ENCODE measurements at places on chromosomes 6 and 20. TPM values are rescaled to one million over a fixed set of nuclear protein-coding genes. Genes with fewer than 3 reads are reported as not detected.
A peak's percentile ranks its signal among the peaks of the same experiment; 100 is the strongest.

DNA sequence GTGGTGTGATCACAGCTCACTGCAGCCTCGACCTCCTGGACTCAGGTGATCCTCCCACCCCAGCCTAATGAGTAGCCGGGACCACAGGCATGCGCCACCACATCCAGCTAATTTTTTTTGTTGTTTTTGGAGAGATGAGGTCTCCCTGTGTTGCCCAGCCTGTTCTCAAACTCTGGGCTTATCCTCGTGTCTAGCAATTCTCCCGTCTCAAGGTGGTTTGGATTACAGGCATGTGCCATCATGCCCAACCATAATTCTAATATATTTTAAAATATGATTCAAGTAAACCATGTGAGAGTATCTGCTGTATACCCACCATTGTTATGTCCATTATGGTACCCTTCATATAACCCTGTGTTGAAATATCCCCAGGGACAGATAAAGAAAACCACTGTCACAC lies 60.3 kb upstream of the C20orf144 start:
- no peaks in the 10 kb centered on the region for H3K27me3 ChIP-seq
- DNase-seq: no peak
- no peak overlapping the region for H3K4me3 ChIP-seq
- no peak overlapping the region for H3K27ac ChIP-seq
- H3K4me1 ChIP-seq: peaks cover 4% of the 10 kb centered on the region

DNA sequence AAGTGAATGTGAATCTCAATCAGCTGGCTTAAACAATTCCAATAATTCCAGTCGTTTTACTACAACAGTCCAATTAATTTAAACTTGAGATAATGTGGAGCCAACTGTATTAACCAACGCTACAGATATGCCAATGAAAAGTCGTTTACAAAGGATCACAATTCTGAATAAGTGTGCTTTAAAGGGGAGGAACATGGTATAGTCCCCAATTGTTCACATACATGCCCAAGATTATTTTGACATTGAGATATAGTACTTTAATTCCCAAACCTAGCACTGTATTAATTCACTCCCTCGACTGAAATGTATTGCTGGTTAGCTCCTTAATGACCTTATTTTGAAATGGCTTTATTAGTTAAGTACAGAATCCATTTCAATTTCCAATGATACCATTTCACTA lies 2.5 kb downstream of the AKIRIN2 start:
- peak overlapping the region; percentile 80 for H3K4me3 ChIP-seq
- H3K36me3 ChIP-seq: peaks cover 3% of the 10 kb centered on the region

DNA sequence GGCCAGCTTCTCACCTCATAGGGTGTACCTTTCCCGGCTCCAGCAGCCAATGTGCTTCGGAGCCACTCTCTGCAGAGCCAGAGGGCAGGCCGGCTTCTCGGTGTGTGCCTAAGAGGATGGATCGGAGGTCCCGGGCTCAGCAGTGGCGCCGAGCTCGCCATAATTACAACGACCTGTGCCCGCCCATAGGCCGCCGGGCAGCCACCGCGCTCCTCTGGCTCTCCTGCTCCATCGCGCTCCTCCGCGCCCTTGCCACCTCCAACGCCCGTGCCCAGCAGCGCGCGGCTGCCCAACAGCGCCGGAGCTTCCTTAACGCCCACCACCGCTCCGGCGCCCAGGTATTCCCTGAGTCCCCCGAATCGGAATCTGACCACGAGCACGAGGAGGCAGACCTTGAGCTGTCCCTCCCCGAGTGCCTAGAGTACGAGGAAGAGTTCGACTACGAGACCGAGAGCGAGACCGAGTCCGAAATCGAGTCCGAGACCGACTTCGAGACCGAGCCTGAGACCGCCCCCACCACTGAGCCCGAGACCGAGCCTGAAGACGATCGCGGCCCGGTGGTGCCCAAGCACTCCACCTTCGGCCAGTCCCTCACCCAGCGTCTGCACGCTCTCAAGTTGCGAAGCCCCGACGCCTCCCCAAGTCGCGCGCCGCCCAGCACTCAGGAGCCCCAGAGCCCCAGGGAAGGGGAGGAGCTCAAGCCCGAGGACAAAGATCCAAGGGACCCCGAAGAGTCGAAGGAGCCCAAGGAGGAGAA lies 10.5 kb downstream of the GNAS-AS1 start:
- H3K4me1 ChIP-seq: no peaks in the 10 kb centered on the region
- no peak overlapping the region for H3K4me3 ChIP-seq
- H3K27me3 ChIP-seq: no peaks in the 10 kb centered on the region
- H3K27ac ChIP-seq: no peak overlapping the region
- no peaks in the 10 kb centered on the region for H3K36me3 ChIP-seq

GRCh38 chr6:38192011-38192410 lies 372.5 kb downstream of the ZFAND3 start:
- no peaks in the 10 kb centered on the region for H3K36me3 ChIP-seq
- no peaks in the 10 kb centered on the region for H3K4me1 ChIP-seq
- H3K4me3 ChIP-seq: no peak overlapping the region
- no peak for DNase-seq
- no peaks in the 10 kb centered on the region for H3K27me3 ChIP-seq

GRCh38 chr6:28383235-28384142 lies 16.1 kb downstream of the ZSCAN12 start:
- H3K4me1 ChIP-seq: no peaks in the 10 kb centered on the region
- H3K4me3 ChIP-seq: peak overlapping the region; percentile 22
- peak; percentile 45 for DNase-seq
- peaks cover 5% of the 10 kb centered on the region for H3K36me3 ChIP-seq

DNA sequence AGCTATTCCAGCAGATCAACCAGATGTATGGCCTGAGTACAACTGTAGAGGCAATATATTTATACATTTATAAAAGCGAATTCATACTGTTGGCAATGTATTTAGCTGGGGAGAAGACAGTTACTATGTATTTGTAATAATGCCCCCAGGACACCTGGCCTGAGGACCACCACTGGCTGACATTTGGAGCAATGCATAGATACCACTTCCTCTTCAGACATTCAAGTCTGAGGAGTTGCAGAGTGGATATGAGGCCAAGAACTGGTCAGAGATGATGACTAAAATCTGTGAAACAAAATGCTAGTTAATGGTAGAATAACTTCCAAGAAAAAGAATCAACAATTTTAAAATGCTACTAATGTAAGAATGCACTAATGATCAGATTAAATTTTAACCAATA lies 462.3 kb downstream of the CDC5L start:
- no peaks in the 10 kb centered on the region for H3K27me3 ChIP-seq
- H3K4me3 ChIP-seq: no peak overlapping the region
- H3K27ac ChIP-seq: no peak overlapping the region
- no peaks in the 10 kb centered on the region for H3K36me3 ChIP-seq

DNA sequence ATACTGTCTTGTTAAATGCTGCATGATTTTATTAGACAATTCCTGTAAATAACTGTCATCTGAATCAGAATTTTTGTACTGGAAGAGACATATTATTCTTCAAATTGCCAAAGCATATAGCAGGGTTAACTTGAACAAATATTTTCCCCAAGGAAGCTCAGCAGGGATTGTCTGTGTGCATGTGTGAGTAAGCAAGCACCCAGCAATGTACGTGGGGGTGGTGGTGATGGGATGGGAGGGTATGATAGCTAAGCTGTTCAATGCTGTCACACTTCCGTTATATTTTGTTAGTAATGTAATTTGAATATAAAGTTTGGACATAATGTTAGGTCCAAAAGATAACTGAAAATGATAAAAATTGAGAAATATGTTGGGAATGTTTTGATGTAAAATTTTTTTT lies 118.1 kb downstream of the MYB start:
- no peaks in the 10 kb centered on the region for H3K27me3 ChIP-seq
- no peaks in the 10 kb centered on the region for H3K4me1 ChIP-seq
- H3K36me3 ChIP-seq: no peaks in the 10 kb centered on the region
- no peak for DNase-seq
- H3K27ac ChIP-seq: no peak overlapping the region

Gene SESN1
- total RNA-seq: 37.7 TPM

Gene C20orf204
- total RNA-seq: 24.6 TPM

Gene PGC
- total RNA-seq: not detected

Gene FNDC1
- total RNA-seq: not detected

Gene YTHDF1
- total RNA-seq: 35.9 TPM

Gene GDAP1L1
- total RNA-seq: not detected

Gene ZC2HC1B
- not detected for total RNA-seq
